ENCODE measurements at places on chromosomes 12 and 14.

DNA sequence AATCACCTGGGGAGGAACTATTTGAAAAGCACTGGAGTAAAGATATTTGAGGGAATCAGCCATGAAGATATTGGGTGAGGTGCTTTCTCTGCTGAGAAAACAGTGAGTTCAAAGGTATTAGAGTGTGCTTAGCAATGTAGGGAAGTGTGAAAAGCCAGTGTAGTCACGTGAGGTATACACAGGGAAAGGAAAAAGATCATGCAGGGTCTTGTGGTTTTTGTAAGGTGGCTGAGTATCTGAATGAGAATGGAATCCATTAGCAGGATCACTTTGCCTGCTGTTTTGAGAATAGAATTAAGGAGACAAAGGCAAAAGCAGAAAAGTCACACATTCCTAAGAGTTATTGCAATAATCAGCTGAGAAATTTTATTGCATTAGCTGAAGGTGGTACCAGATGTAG, 193.0 kb downstream of the PIK3C2G start:
- no peak for DNase-seq

- no peak for DNase-seq
Observed at GRCh38 chr14:99346470-99347080, 74.6 kb upstream of the BCL11B start.

GRCh38 chr12:14714437-14714836, 18.0 kb upstream of the GUCY2C start:
- no peak for DNase-seq

- DNase-seq = no peak
Observed at GRCh38 chr14:103729496-103730448, 14.2 kb downstream of the ZFYVE21 start.

- DNase-seq = no peak
Observed at GRCh38 chr12:97061171-97061570, 154.1 kb downstream of the NEDD1 start.
